ENCODE measurements at places on chromosomes 16 and 17.

DNA sequence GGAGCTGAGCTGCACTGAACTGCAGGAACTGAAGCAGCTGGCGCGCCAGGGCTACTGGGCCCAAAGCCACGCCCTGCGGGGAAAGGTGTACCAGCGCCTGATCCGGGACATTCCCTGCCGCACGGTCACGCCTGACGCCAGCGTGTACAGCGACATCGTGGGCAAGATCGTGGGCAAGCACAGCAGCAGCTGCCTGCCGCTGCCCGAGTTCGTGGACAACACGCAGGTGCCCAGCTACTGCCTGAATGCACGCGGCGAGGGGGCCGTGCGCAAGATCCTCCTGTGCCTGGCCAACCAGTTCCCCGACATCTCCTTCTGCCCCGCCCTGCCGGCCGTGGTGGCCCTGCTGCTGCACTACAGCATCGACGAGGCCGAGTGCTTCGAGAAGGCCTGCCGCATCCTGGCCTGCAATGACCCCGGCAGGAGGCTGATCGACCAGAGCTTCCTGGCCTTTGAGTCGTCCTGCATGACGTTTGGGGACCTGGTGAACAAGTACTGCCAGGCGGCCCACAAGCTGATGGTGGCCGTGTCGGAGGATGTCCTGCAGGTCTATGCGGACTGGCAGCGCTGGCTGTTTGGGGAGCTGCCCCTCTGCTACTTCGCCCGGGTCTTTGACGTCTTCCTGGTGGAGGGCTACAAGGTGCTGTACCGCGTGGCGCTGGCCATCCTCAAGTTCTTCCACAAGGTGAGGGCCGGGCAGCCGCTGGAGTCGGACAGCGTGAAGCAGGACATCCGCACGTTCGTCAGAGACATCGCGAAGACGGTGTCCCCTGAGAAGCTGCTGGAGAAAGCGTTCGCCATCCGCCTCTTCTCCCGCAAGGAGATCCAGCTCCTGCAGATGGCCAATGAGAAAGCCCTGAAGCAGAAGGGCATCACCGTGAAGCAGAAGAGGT lies 17.3 kb upstream of the ATP6V0C start:
- no peak for DNase-seq

DNA sequence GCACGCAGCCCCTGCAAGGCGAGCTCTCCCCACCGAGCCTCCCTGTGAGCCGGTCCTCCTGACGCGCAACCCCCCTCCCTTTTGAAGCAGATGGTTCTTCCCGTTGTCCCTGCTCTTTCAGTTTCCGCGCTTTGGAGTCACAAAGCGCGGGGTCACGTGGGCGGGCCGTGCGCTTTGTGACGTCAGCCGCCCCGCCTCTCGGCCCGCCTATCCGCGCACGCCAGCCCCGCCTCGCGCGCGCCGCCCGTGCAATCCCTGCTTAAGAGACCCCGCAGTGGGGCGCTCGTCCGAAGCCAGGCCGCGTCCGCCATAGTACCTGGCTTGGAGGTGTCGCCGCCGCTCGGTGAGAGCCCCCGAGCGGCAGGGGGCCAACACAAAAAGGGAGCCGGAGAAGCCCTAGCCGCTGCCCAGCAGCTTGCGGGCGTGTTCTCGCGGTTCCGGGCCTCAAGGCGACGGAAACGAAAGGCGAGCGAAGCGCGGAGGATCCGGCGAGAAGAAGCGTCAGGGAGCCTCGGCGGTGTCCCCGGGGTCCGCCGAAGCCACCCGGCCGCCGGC lies at the start of gene RBBP6:
RBBP6 (plus strand) TSS at position 272 of the 555 bp plus-strand sequence. CDS start 1,061 bp downstream, outside the sequence.
- peak; percentile 90 for DNase-seq

GRCh38 chr17:4696437-4696805 lies 7.5 kb downstream of the PELP1 start:
- DNase-seq, result peak; percentile 9

DNA sequence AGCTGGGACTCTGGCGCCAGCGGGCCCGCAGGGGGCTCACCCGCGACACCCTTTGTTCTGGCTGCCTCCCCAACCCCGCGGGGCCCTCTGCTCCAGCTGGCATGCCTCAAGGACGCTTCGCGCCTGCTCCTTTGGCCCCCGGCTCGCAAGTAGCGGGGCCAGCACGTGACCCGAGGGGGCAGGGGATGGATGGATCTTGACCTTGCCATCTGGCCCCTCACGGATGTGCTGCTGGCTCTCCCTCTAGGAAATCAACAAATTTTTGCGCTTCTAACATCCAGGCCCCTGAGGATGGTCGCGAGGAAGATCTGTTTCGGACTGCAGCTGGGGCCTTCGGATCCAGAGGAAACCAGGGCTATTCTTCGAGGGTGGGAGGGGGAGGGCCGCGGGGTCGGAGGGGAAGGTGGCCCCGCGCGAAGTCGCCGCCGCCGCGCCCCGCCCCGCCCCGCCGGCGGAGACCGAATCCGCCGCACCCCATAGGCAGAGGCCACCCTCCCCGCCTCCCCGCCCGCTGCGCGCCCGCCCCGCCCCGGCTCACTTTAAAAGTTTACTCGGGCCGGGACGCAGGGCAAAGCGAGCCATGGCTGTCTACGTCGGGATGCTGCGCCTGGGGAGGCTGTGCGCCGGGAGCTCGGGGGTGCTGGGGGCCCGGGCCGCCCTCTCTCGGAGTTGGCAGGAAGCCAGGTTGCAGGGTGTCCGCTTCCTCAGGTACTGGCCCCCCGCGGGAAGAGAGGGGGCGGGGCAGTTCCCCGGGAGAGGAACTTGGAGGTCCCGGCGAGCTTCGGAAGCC lies at the start of gene ACSF2:
ACSF2 (plus strand) TSS at position 537 of the 790 bp plus-strand sequence; CDS start at position 581, 44 bp downstream.
- DNase-seq, result peak; percentile 74

- no peak for DNase-seq
Measured at GRCh38 chr17:45791041-45791582, 7.0 kb downstream of the CRHR1 start.

- DNase-seq, result peak; percentile 73
Measured at GRCh38 chr17:42484304-42484703, 25.6 kb downstream of the ATP6V0A1 start.

- no peak for DNase-seq
Measured at GRCh38 chr17:50397919-50398285, 579 bp upstream of the LRRC59 start.

- no peak for DNase-seq
Measured at GRCh38 chr16:30965436-30965835, 7.9 kb downstream of the SETD1A start.

DNA sequence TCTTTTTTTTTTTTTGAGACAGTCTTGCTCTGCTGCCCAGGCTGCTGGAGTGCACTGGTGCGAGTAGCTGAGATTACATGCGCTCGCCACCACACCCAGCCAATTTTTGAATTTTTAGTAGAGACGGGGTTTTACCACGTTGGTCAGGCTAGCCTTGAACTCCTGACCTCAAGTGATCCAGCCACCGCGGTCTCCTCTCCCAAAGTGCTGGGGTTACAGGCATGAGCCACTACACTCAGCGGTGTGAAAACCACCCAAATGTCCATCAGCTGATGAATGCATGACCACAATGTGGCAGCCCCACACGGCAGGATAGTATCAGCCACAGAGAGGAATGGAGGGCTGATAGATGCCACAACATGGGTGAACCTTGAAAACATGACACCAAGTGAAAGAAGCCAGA lies 2.1 kb downstream of the P2RX5 start:
- DNase-seq, result peak; percentile 35

GRCh38 chr17:8375738-8376259 lies 705 bp downstream of the KRABD2 start:
- DNase-seq, result no peak

DNA sequence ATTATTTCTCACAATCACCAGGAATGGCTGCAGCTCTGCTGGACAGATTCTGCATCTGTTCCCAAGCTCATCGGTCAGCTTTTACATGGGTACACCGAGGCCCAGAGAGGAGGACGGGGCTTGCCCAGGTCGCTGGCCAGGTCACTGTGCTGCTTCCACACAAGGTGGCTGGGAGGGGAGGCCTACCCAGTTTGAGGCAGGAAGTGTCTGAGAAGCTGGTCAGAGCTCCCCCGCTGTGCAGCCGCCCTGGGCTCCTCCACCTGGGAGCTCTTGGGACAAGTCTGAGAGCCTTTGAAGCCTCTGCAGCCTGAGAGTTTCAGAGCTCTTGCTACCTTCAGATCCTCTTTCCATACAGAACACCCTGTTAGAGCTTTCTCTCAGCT lies 143.3 kb downstream of the CLEC16A start:
- DNase-seq, result no peak

- DNase-seq, result no peak
Measured at GRCh38 chr17:34726536-34727384, 147.4 kb downstream of the TMEM132E start.

GRCh38 chr17:69950701-69951418 lies 124.2 kb upstream of the KCNJ16 start:
- no peak for DNase-seq

DNA sequence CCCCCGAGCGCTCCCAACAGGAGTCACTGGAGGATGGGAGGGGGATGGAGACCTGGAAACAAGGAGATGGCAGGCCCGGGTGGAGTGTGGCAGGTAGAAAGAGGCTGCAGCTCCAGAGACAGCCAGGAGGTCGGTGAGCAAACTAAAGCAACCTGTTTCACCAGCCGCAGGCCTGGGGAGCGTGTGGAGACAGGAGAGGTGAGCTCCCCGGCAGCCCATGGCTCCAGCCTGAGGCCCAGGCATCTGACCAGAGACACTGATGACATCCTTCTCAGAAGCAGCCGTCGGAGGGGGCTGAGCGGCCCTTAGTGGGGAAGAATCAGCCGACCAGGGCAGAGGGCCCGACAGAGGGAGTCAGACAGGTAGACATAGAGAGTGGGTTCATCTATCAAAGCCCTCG lies 165.1 kb downstream of the ZNF423 start:
- DNase-seq, result no peak

- no peak for DNase-seq
Measured at GRCh38 chr17:68085771-68086381, 50.3 kb downstream of the KPNA2 start.

DNA sequence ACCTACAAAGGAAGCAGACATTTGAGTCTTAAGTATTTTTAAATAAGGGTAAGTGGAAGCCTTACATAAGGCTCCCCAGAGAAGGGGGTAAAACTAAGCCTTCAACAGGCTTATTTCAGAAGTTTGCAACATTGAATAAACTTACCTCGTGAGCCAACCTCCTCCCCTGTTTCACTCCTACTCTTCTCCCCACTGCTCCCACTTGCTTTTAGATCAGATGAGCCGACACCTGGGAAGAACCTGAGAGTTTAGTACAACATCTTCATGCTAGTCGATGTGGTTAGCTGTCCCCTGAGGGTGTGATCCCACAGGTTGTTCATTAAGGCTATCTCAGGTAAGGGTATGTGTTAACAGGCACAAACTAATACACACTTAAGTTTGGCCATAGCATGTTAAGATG lies 13.8 kb downstream of the ZP2 start:
- no peak for DNase-seq

DNA sequence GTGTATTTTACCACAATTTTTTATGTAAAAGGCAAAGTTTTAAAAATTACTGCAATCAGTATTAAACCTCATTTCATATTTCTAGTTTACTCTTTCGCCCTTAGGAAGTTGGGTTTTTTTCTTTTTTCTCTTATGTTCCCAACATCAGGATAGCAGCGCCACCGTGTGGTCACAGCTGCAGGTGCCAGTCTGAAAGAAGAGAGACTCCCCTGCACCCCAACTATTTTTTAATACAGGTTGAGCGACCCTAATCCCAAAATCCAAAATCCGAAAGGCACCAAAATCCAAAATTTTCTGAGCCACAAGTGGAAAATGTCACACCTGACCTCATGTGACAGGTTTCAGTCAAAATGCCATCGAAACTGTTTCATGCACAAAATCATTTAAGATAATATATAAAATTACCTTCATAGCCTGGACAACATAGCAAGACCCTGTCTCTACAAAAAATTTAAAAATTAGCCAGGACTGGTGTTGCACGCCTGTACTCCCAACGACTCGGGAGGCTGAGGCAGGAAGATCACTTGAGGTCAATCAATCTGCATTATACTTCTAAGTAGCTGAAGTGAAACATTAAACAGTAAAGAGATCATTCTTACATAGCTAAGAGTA lies 21.8 kb upstream of the ASGR2 start:
- peak; percentile 73 for DNase-seq

- no peak for DNase-seq
Measured at GRCh38 chr17:57781386-57782061, 36.4 kb upstream of the CCDC182 start.

- DNase-seq, result peak; percentile 56
Measured at GRCh38 chr17:28549236-28550132, 2.9 kb downstream of the UNC119 start.

DNA sequence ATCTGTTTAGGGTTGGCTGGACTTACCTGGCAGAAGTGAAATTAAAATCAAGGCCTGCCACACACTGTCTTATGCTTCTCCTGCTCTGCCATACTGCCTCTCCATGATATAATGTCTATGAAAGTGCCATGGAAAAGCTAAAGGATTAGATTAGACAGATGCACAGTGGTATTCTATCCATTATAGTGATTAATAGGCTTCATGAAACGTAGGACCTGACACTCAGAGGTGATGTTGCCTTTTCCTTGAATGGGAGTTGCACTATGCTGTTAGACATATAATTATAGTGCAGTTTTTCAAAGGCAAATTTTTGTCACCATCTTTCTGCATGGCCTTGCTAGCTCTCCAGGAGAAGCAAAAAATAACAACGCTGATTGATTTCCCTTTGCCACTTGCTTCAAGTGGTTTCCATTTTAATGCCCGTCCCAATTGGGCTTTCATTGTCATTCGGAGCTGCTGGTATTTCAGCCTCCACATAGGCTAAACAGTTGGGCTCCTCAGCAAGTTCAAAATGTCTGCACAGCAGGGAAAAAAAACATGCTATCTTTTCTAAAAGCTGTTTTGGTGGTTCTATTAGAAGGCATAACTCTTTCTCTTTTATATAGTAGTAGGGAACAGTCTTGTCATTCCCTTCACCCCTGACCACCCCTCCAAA lies 502.8 kb upstream of the GOT2 start:
- DNase-seq, result no peak

DNA sequence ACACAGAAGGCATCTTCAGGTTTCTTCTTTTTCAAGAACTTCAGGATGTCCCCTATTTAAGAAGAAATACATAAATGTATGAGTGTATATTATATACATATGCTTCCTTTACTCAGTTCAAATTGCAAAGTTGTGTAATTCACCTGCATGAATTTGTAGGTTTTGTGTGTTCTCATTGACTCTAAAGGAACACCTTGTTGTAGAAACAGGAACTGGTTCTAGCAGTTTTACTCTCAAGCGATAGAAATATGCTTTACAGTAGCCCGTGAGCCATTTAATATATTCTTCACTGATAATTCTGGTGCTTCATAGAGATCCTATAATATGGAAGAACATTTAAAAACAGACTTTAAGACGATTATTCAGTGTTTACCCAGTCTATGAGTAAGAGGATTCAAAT lies 53.3 kb upstream of the LRRC37A3 start:
- no peak for DNase-seq

DNA sequence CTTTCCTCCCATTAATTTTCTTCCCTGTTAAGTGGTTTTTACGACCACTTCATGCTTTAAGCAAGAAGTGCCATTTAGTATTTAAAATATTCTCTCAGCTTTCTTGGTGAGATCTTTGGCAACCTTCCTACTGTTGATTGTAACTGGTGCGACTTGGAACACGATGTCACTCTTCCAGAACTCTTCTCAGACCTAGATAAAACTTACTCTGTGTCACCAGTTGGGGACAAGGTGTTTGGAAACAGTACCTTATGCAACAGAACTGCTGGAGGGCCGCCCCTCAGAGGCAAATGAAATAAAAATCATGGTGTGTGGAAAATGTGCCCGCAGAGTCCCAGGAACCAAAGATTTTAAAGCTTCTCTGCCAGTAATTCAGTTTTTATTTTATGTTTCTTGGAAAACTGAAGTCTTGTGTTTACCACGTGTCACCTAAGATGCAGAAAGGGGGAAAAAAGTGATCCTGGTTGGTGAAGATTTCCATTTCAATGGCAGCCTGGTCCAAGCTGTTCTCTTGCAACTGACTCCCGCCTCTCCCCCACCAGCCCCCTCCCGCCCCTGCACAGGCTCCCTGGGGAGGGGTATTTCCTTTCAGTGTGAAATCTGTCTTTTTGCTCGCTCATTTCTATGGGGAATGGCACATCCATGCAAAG lies 7.2 kb upstream of the HSD11B2 start:
- no peak for DNase-seq
